ENCODE measurements at places on chromosomes 7 and 10.

DNA sequence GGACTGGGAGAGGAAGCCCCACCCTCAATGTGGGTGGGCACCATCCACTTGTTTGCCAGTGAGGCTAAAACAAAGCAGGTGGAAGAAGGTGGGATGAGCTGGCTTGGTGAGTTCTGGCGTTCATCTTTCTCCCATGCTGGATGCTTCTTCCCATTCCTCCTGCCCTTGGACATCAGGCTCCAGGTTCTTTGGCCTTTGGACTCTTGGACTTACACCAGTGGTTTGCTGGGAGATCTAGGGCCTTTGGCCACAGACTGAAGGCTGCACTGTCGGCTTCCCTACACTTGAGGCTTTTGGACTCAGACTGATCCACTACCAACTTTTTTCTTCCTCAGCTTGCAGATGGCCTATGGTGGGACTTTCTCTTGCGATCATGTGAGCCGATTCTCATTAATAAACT lies 106.3 kb downstream of the HERPUD2 start:
- DNase-seq: no peak

- no peak for DNase-seq
These were observed 13.8 kb upstream of the PPIF start for GRCh38 chr10:79333513-79333912.

DNA sequence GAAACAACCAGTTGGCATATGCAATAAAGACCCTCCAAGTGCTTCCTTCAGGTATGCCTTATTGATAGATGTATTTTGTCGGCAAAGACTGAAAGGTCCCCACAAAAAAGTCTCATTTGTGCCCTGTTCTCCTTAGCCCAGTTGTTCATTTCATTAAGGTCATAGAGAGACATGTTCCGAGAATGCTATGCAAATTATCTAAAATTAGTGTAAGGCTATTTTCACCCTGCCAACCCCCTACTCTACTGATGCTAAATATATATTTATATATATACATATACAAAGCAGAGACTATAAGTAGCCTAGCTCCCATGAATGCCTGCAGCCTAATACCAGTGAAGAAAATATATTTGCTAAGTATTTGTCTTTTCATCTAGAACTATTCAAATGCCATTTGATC lies 96.7 kb upstream of the ADO start:
- no peak for DNase-seq

DNA sequence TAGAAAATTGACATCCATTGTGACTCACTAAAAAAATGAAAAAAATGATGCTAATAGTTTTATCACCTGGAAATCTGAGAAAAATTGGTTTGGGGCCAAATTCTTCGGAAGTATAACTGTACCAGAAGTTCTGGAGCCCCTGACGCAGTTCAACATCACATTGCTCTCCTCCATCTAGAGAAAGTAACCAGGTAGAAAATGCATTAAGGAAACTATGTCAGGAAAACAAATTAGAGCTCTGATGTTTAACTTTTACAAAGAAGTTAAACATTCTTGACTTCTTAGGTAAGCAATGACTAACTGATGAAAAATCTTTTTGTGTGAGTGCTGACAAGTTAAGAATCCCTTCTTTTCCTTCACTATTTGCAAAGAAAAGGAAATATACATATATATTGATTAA lies 61.1 kb upstream of the TMEM196 start:
- DNase-seq: no peak

Measured in activated CD8-positive, alpha-beta memory T cell treated with anti-CD3 and anti-CD28 coated beads for 4 hours (primary cell).